Jurkat, Clone E6-1 (cell line): ENCODE measurements at places on chromosomes 1 and 21.

DNA sequence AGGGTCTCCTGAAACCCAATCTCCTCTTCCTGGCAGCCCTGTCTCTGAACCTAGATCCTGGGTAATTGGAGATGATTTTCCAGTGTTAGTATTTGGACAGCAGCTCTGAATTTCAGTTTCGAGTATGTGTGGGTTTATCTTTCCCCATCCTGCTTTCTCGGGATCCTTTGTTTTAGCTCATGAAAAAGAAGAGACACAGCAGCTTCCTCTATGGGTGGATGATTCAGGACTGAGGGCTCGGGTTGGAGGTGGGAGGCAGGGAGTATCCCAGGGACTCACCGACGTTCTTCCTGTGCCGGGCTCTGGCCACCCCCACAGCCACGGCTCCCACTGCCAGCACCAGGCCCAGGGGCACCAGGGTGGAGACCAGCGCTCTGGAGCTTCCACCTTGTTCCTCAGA lies 10.4 kb upstream of the FCMR start:
- DNase-seq, result no peak

DNA sequence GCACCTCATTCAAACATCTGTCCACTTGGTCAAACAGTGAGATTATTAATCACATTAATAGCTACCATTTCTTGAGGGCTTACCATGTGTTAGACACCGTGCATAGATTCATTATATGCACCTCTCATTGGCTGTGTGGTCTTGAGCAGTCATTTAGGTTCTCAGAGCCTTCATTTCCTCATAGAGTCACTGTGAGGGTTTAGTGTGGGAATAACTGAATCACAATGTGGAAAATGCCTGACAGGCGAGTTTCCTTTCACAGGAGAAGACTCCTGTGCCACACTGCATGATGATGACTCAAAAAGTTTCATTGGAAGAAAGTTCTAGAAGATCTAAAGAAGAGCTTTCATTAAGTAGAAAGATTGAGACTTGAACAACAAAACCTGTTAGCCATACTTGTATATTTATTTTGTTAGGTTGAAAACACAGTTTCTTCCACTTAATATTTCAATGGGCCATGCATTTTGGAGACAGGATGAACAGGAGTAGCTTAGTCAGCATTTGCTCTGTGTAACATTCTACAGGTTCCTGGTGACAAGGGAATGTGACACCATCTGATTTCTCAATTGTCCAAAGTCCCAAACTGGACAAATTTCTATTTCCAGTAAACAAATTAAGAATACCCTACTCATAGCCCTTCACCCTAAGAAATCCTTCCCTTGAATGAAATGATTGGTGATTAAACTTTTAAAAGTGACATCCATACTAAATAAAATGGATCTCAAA lies 45.7 kb downstream of the FYB2 start:
- no peak for DNase-seq

GRCh38 chr1:231865331-231865730 lies 238.7 kb downstream of the DISC1 start:
- DNase-seq, result no peak

- no peak for DNase-seq
Observed at GRCh38 chr1:15064217-15064929, 89.2 kb upstream of the TMEM51 start.

- DNase-seq, result no peak
Observed at GRCh38 chr1:234913771-234914170, 214.9 kb downstream of the TOMM20 start.

DNA sequence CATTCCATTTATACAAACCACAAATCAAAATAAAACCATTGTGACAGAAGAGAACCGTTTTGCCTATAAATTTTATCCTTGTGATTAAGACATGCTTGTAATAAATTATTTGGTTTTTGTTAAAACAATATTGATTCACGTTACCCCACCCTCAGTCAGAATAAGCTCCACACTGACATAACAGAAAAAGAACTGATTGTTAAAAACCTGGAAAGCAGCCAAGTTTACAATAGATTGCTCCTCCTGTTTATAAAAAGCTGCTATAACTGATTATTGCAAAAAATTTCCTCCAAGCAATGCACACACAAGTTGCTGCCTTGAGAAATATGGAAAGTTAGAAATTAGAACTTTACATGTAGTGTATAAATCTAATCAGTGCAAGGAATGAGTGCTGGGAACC lies 263.5 kb downstream of the SETD4 start:
- no peak for DNase-seq
